ENCODE measurements at places on chromosomes 1 and 21.

GRCh38 chr1:37474046-37474696, at the start of gene ZC3H12A:
TSS of gene ZC3H12A (plus strand) at chr1:37474580. CDS start at chr1:37475497, 917 bp downstream.
- DNase-seq, result peak; percentile 91

- DNase-seq, result no peak
These were observed 84.3 kb downstream of the PTPN14 start for GRCh38 chr1:214467078-214467585.

GRCh38 chr1:189530162-189530561, 947.5 kb downstream of the BRINP3 start:
- DNase-seq, result no peak

- DNase-seq, result no peak
These were observed 198.4 kb downstream of the USP25 start for GRCh38 chr21:15928196-15928595.

DNA sequence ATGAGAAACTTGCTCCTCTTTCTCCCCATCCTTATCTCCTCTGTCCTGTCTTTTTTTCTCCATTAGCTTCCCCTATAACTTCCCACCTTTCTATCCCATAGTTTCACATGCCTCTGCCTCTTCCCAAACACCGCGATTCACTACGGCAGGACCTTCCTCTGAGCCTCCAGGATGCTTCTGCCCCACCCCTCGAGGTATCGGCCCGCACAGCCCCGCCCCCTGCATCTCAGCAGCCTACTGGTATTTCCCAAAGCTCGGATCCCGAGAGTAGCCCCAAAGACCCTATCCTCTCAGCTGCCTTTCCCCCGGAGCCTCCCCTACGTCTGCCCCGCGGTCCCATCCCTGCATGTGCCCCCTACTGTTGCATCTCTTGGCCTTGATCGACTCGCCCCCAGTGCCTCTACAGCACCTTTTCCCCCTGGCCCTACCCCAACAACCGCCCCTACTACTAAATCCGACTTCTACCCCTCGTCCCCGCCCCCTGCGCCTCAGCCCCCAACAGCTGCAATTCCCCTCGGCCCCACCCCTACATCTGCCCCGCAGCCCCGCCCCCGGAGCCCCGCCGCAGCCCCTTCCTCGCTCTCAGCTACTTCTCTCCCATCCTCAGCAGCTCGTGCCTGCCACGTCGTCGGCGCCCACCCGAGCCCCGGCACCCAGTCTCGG, 512 bp downstream of the PIAS3 start:
- DNase-seq, result peak; percentile 66

- DNase-seq, result peak; percentile 66
These were observed 134.4 kb downstream of the S1PR1 start for GRCh38 chr1:101371259-101371658.

DNA sequence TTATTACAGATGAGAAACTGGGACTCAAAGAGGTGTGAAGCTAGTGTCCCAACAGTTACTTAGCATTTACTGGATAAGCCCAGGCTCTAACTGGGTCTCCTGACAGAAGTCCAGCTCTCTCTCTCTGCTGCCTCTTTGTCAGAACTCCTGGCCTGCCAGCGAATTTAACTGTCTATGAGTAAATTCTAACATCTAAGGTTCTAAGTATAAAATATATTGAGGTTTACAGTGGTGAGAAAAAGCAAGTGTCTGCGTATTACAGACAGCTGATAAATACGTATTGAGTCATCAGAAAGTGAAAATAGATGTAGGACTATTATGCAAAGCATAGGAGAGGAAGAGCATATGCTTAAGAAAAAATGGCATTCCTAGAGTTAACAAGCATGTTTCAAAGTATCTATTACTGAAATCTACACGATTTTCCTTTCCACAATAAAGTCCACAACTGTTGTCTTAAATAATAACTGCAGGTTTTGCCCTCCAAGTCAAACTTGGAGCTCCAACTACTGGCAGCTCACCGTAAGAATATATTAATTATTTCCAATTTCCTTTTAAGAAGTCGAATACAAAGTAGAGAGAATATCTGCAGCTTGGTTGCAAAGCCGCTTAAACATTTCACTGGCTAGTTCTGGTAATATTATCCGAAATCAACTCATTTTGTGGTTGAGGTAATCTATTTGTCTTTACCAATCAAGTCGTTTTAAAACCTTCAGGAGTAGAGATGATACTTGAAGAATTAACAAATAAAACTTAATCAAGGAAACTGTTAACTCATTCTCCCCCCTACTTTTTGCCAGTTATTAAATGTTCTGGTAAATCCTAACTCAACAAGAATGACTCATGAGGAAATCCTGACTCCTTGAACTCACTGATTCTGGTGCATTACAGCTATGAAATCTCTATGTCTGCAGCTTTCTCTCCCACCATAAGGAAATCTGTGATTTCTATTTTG, 1.4 kb upstream of the RGS2 start:
- DNase-seq, result no peak

GRCh38 chr1:111656086-111657017, 36.8 kb downstream of the RAP1A start:
- DNase-seq, result peak; percentile 12

DNA sequence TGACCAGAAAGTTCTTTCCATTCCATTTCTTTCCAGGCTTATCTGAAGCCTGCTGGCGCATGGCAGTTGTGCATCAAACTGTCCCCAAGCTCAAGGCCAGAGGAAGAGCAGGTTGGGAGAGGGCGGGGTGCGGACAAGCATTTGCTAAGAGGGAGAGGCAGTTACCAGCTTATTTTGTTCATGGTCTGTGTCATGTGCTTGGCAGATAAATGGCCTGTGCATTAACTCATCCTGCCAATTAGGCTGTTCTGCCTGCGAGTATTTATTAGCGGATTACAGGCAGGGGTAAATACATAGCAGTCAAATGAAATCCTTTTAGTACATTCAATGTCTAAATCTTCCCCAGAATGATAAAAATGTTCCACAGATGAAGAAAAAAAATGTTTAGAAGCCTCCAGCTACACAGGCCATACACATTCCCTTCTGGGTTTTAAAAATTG, 48.9 kb upstream of the B3GALNT2 start:
- no peak for DNase-seq

DNA sequence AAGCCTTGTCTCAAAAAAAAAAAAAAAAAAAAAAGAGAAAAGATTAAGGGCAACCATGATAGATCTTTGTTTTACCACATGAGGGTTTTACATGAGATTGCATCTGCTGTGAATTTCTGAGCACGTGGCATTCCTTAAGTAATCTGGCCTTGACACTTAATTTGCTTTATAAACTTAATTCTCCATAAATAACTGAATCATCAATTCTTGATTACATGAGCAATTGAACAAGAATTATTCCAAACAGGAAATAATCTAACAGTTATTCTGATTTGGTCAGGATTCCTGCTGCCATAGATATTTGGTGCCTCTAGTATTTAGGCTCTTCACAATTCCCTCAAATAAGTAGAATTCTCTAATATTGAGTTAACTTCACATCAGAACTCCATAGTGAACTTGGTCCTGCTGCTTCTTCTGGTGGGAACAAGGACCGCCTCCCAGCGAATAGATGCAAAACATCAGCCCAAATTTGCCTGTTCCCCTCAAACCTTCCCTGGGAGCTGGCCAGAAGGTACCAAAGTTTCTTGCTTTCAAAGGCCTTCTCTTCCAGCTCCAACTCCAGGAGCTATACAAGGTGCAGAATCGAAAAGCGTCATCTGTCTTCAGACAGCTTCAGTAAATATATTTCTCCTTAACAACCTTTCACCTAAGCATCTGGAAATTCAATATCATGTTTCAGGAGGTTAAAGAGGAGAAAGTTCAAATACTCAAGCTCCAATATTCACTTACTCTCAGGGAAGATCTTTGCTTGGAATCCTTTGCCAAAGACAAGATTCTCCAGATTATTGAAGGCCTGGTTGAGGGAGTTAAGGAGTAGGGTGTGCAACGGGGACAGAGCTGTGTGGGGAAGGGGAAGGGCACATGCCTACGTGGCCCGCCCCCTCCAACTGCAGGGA, 1.0 kb downstream of the KRTCAP2 start:
- no peak for DNase-seq

DNA sequence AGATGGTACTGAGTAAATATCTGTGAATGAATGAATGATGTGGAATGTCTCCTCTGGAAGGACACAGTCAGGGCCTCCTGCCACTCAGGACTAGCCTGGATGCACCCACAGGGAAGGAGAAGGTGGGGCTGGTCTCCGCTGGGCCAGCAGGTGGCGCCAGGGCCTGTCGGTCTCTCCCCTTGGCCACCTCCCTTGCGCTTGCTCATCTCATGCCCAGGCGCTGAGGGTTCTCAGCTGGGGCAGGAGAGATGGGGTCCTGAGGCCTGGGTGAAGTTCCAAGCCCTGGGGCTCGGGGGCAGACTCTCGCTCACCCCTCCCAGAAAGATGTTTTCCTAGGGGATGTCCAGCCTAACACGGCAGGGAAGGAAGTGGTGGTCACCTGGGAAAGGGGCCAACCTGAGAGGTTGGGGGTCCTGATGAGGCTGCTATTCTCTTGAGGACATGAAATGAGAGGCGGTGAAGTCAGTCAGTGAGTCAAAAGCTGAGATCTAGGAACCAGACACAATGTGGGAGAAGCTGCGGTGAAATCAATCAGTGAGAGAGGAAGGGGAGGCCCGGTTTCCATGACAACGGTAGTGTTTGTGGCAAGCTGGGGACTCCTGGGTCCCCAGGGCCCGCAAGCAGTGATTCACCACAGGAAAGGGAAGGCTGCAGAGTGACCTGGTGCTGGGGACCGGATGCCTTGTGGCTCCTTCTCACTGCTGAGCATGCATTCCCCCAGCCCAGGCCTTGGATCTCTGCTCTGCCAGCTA, 14.6 kb upstream of the MEX3A start:
- peak; percentile 90 for DNase-seq

DNA sequence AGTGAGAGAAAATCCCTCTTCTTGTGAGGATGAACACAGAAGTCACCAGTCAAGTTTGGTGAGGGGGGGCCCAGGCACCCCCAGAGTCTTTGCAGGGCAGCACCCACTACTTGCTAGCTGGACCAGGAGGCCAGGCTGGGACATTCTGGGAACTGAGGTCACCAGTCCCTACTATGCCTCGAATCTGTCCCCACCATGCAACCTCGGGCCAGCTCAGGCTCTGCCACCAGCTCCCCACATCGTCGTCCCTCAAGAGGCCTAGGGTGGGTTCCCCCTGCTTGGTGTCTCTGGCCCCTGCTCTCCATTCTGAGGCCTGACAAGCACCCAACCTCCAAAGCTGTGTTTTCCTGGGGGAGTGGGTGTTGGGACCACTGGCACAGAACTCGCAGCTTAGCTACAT, 22.2 kb upstream of the ZNF678 start:
- DNase-seq, result no peak

GRCh38 chr1:229368347-229368746, 25.5 kb upstream of the CCSAP start:
- no peak for DNase-seq

DNA sequence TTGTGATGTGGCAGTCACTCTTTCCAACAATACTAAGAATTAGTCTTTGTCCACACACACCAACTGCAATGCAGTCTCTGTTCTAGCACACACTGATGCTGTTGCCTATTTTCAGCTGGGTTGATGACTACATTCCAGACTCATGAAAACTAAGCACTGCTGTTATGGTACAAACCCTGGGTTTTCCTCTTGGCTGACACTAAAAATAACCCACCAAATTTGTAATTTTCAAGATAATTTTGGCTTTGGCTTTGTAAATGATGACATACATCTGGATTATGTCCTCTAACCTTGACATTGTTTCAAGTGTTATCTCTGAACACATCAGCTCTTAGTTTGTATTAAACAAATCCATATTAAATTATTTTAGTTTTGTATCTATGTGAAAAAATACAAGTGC, 444.8 kb downstream of the PTPRC start:
- peak; percentile 28 for DNase-seq

- DNase-seq, result no peak
These were observed 153.1 kb upstream of the FGGY start for GRCh38 chr1:59143811-59144210.

Data from COLO829 (cell line).